ENCODE measurements at places on chromosomes 5 and 9.

DNA sequence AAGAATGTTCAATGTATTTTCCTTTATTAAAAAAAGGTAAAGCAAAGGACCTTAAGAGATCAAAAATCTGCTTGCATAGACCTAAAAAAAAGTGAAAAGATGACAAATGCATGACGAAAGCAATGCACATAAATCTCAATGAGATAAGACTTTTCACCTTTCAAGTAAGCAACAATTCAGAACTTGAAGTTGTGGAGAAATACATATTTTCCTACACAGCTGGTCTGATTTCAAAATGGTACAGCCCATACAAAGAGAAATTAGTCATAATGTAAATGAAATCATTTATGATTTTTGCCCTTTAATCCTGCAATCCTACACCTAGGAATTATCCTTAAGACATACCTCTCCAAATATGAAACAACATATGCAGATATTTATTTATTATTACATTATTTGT, 568.0 kb downstream of the ANXA1 start:
- no peak for DNase-seq

DNA sequence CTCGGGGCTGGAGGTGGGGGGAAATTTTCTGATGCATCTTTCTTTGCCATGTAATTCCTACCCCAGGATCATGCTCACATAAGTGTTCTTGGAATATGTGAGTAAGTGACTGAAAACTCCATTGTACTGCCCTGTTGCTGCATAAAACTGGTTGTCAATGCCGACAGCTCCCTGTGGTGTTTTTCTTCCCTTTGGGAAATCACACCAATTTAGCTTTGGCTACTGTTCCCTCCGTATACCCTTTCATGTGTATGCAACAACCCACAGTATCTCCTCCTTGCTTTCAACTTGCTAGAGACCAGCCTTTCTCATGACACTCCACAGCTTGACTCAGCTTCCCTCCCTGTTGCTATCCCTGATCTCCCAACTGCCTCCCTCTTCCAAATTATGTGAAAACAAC, 240.6 kb downstream of the TRIM32 start:
- no peak for DNase-seq

GRCh38 chr9:99595796-99596195, 225.9 kb upstream of the NR4A3 start:
- no peak for DNase-seq

GRCh38 chr9:129566563-129567266, 54.2 kb downstream of the C9orf50 start:
- no peak for DNase-seq

- no peak for DNase-seq
These were observed 1.8 kb downstream of the FAM240B start for GRCh38 chr9:38718148-38718547.

Measured in AG04450 (cell line).